Brain (organoid and tissue), 16 donors: ENCODE measurements at places on chromosomes 6 and 20. TPM values are rescaled to one million over a fixed set of nuclear protein-coding genes. Genes with fewer than 3 reads are reported as not detected.
A peak's percentile ranks its signal among the peaks of the same experiment; 100 is the strongest.

DNA sequence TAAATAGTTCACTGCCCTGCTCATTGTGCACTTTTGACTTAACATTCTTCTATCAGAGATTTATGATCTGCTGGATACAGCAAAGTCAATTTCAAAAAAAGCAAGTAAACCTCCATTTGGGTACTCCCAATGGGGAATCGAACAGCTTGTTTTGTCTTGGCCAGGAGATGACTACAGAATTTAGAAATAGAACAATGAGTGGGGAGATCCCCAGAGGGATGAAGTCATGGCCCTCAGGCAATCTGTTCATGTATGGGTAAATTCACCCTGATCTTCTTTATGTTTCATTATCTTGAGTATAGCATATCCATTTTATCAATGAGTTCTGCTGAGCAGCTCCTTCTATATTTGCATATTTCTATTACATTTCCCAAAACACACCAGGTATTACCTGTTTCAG, 1681.9 kb downstream of the HACE1 start:
- no peak for DNase-seq

DNA sequence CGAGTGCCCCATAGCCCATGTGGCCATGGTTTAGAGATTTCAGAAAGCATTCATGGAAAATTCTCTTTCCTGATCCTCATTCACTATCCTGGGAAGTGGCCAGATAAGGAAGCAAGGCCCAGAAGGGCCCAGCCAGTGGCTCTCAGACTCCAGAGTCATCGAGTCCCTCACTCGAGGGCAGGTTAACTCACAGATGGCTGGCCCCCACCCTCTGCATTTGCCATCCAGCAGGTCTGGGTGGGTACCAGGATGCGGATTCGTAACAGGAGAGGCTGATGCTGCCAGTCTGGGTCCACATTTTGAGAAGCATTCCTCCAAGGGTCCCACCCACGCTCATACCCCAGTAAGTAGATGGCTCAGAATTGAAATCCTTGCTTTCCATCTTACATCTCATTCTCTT, 3.8 kb upstream of the SSTR4 start:
- DNase-seq: no peak

DNA sequence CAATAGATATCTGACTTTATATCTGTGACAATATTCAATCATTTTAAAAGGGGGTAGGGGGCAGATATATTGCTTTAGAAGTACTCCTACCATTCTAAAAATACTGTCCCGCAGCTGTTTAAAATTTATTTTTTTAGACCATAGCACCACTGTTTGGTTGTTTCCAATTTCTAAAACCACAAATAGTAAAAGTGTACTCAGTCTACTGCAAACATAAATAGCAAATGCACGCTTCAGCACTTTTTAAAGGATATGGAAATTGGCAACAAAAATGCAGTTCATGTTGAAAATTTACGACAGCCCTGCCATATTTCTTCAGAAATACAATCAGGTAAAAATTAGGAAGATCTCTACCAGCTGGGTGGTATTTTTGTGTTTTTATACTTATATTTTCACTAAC, 132.0 kb upstream of the RUNX2 start:
- no peak for DNase-seq

DNA sequence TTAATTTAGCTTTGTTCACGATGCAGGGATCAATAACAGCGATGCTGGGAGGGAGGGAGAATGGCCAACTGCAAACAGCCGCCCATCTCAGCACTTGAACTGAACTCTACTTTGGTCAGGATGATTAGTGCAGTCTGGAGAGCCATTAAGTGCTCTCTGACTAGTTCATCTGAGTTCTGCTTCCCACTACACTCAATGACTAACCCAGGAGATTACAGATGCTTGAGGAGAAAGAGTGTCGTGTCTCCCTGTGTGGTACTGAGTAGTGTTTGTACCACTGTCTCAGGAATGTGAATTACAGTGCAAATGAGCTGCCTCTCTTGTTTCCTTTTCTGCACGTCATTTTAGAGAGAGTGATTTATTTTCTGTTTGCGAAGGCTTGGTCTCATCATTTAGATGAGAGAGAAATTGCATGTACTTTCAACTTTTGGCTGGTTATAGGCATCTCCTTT, 23.5 kb downstream of the CARMIL1 start:
- DNase-seq: peak; percentile 25

DNA sequence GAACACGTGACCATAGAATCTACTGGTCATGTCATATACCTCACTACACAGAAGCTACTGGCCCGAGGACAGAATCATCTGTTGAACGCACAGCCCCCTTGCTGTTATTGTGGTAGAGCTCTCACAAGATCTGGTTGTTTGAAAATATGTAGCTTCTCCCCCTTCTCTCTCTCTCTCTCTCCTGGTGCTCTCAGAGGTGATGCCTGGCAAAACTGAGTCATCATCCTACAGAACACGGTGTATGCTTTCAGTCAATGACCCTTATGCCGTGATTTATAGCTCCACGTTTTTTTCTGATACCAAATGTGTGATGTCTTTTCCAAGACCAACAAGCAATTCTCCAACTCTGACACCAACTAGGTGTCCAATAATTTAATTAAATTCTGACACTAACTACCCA, 13.0 kb upstream of the RBM24 start:
- no peak for DNase-seq

The SPATS1 gene
- not detected for polyA plus RNA-seq

The ANKRD66 gene
- polyA plus RNA-seq: not detected
